ENCODE measurements at places on chromosomes 4 and X. TPM values are rescaled to one million over a fixed set of nuclear protein-coding genes. Genes with fewer than 3 reads are reported as not detected.

GRXCR1 gene
- total RNA-seq, result not detected

RAPGEF2 gene
- 27.7 TPM for total RNA-seq

DCLK2 gene
- 5.8 TPM for total RNA-seq

RTL9 gene
- total RNA-seq, result 0.14 TPM

INTU gene
- 5.7 TPM for total RNA-seq

FRG2 gene
- not detected for total RNA-seq

IL9R gene
- total RNA-seq, result not detected

GAR1 gene
- 1.9 TPM for total RNA-seq

RGN gene
- total RNA-seq, result 3.3 TPM

CDS1 gene
- total RNA-seq, result 0.28 TPM

ZCCHC18 gene
- total RNA-seq, result 0.57 TPM

DNAAF6 gene
- not detected for total RNA-seq

SSX2B gene
- not detected for total RNA-seq

NAP1L3 gene
- total RNA-seq, result 2.9 TPM

RNF212 gene
- total RNA-seq, result 0.28 TPM

LGI2 gene
- not detected for total RNA-seq

TLR1 gene
- total RNA-seq, result 0.92 TPM

CLDN34 gene
- not detected for total RNA-seq

SHROOM2 gene
- total RNA-seq, result under 0.01 TPM

ASB9 gene
- 0.57 TPM for total RNA-seq

EMD gene
- 21.5 TPM for total RNA-seq

EVC gene
- total RNA-seq, result 36.8 TPM

HPSE gene
- 0.83 TPM for total RNA-seq

NHSL2 gene
- total RNA-seq, result 0.28 TPM

H2BW2 gene
- not detected for total RNA-seq

FGF2 gene
- total RNA-seq, result 54.5 TPM

USP17L5 gene
- not detected for total RNA-seq

LRP2BP gene
- 0.55 TPM for total RNA-seq

CNGA1 gene
- not detected for total RNA-seq

TRIM61 gene
- 2.1 TPM for total RNA-seq

CTAG1A gene
- not detected for total RNA-seq

ARHGAP36 gene
- total RNA-seq, result not detected

F11 gene
- not detected for total RNA-seq

EIF1AX gene
- total RNA-seq, result 17.9 TPM

CHIC2 gene
- total RNA-seq, result 50.9 TPM

TMEM35A gene
- 3.4 TPM for total RNA-seq

XK gene
- total RNA-seq, result under 0.01 TPM

COX18 gene
- 19.1 TPM for total RNA-seq
